Bone marrow (tissue), 2 donors: ENCODE measurements at places on chromosomes 6 and 20.

DNA sequence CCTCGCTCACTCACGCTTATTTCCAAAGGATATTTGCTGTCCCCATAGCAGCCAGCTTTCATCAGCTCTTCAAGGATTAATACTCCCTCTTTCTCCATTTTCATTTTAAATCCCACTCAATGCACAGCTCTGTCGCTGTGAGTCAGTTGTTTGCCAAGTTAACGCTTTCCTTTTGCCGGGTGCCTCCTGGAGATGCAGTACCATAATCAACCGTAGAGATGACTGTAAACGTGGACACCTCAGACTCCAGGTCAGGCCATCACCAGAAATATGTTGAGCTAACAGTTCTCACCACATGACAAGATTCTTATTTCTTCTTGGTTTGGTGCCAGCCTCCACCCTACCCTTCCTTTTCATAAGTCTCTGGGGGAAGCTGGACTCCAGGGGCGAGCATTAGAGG, 66.6 kb upstream of the TAB2 start:
- DNase-seq = no peak

DNA sequence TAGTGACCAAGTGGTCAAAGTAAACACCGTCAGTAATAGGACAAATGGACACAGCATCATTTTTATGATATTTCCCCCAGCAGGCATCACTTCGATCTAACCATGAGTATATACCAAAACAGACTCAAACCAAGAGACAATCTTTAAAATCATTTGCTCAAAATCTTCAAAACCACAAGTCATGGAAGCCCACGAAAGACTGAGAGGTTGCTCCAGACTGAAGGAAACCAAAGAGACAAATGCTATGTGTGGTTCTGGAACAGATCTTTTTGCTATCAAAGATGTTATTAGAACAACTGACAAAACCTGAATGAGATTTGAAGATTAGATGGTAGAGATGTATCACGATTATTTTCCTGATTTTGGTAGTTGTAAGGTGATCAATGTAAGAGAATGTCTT, 197.7 kb downstream of the TBXT start:
- DNase-seq = no peak

- DNase-seq = no peak
Observed at GRCh38 chr20:63125581-63125837, 90.4 kb downstream of the YTHDF1 start.

DNA sequence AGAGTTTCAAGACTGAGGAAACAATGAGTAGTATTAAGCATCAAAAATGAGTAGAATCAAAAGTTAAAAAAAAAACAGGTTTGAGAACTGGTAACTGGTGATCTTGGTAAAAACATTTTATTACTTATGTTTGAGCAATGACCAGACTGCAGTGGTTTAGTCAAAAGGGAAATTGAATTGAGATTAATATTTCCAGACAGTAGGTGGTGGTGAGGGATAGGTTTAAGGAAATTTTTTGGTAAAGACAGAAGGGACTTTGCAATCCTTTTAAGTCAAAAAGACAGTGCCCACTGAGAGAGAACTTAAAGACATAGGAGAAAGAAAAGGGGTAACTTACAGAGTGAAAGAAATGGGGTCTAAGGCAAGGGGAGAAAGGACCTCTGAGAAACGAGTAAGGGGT, 156.9 kb downstream of the ASCC3 start:
- DNase-seq = no peak

DNA sequence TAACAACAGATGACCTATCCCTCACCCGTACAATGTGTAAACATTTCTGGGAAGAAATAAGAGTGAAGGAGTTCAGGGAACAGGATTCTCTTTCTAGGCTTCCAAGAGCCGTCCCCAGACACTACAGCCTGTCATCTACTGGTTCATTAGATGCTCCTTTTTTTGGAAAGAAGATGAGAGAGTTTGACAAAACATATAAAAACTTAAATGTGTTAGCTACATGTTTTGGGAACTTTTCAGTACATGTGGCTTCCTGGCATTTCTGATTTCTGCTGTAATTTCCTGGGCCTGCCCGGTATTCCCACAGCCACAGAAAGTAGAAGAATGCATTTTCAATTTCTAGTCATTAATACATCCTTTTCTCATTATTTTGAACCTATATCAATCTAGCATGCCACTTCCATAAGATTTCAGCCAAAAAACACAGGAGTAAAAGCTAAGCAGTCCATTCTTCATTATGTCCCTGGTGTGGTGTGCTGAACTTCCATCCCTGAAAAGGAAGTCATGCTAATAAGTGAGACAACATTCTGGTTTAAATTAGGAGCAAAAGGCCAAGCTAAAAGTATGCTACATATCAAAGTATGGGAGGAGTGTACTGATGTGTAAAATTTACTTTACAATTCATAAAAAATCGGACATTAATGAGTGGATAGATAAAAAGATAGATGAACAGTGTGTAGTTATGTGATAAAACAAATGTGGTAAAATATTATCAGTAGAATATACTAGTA, 198.2 kb downstream of the WDR27 start:
- DNase-seq = no peak

GRCh38 chr20:8788831-8789230, 280.1 kb upstream of the PLCB4 start:
- no peak for DNase-seq

DNA sequence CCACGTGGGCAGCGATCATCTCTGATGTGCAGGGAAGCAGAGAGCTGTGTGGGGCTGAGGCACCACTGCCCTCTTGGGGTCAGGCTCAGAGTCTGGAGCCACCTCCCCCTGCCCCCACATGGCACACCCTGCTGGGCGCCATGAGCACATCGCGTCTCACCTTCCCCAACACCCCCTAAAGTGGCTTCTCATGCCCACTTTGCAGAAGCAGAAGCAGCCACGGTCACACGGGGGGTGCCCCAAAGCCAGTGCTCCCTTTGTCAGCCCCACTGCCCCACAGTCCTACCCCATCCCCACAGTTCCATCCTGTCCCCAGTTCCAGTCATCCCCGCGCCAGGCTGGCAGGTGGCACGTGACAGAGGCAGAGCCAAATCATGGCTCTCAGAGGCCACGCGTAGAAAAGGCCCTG, 19.5 kb downstream of the SDCBP2 start:
- DNase-seq = no peak

DNA sequence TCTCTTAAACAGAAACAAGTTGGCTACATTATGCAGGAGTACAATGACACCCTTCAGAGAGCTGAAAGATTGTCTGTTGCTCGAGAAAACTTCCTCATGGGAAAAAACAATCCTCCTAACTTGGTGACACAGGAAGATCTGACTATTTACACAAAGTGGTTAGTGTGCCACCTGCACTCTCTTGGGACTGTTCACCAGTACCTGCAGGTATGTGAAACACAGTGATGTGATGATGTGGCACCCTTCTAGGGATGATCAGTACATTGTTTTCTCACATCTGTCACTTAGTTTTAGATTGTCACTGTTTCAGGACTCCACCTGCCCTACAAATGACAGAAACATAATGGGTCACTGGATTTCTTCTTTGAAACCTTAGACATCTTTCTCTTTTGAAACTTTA, 101.8 kb downstream of the CEP57L1 start:
- no peak for DNase-seq

DNA sequence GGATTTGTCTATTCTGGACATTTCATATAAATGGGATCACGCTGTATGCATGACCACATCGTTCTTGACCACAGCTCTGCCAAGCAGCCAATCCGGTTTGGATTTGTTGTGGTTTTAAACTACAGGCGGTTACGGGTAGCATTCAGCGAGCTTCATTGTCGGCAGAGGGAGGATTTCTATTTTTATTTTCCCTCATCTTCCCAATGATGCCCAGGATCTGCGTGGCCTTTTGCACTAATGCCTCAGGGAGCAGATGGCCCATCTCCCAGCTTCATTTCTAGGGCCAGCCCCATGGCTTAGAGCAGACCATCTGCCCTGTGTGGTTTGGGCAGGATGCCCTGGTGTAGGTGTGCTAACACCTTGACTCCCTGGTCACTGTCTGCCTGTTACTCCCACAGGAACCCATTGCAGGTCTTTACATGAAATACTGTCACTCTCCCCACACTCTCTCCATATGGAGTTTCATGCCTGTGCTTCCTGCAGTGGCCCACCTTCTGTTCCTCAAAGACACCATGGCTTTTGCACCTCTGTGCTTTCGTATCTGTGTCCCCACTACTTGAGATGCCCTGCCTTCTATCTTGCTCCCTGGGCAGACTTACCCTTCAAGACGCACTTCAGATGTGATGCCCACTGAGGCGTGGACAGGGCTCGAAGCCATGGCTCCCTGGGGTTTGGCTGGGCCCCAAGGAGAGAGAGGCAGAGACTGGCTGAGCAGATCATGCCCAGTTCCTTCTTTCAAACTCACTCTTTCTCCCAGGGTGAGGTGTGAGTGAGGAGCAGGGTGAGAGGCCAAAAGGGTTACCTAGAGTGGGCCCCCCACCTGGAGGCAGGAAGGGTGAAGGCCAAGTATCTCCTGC, 26.0 kb downstream of the SDCBP2 start:
- DNase-seq = no peak

GRCh38 chr6:82056567-82056966, 191.0 kb downstream of the IBTK start:
- DNase-seq = no peak

DNA sequence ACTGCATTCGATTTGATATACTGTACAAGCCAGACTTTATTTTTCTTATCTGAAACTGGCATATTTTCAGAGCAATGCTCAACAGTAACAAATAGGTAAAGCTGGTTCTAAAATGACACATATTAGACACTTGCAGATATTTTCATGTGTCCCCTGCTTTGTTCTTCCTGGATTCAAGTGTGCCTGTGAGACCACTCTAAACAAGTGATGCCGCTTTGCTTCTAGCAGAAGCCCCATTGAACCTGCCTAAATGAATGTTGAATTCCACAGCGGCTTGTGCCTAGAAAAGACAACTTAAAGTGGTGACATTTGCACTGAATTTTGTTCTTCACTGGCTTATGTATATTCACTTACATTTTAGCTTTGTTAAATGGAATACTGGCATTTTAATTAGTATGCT, 115.7 kb downstream of the AKAP7 start:
- no peak for DNase-seq

DNA sequence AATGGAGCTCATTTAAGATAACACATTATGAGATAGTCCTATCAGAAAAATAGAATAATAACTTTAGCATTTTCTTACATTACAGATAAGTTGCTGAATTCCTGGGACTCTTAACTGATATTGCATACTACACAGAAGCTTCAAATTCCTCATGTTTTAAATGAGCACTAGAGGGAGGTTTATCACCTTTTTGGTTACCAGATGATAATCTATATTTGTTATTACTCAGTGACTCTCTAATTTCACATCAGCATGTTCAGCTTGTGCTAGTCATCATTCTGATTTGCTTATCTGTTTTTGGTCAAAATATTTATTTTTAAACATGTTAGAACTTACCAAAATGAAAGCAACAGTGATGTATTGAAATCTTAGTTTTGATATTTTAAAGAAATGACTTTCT, 20.5 kb upstream of the GJA10 start:
- no peak for DNase-seq

- no peak for DNase-seq
Observed at GRCh38 chr6:134714113-134714512, 235.8 kb downstream of the ALDH8A1 start.

- no peak for DNase-seq
Observed at GRCh38 chr6:36249536-36249935, 20.3 kb upstream of the PNPLA1 start.

DNA sequence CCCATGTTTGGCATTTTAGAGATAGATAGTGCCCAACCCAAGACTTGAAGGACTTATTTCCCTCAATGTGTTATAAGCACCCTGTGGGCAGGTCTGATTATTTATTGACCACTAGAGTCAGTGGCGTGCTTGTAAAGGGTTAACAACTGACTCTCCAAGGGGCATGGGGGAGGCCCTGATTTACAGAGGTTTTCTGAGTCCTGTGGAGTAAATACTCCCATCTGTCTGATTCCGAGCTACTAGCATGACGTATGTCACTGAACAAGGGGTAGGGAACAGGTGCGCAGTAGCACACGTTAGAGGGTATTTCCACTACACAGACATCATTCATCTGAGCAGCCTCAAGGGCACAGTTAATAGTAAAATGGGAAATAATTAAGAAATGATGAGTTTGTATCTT, 17.4 kb upstream of the TRAM2 start:
- DNase-seq = no peak

- DNase-seq = no peak
Observed at GRCh38 chr6:139520321-139520768, 145.9 kb upstream of the CITED2 start.

GRCh38 chr6:36116943-36117342, 13.4 kb upstream of the MAPK13 start:
- no peak for DNase-seq
